ENCODE measurements at places on chromosomes 3 and 15.

- DNase-seq, result no peak
Measured at GRCh38 chr3:47586746-47587145, 8.1 kb upstream of the CSPG5 start.

DNA sequence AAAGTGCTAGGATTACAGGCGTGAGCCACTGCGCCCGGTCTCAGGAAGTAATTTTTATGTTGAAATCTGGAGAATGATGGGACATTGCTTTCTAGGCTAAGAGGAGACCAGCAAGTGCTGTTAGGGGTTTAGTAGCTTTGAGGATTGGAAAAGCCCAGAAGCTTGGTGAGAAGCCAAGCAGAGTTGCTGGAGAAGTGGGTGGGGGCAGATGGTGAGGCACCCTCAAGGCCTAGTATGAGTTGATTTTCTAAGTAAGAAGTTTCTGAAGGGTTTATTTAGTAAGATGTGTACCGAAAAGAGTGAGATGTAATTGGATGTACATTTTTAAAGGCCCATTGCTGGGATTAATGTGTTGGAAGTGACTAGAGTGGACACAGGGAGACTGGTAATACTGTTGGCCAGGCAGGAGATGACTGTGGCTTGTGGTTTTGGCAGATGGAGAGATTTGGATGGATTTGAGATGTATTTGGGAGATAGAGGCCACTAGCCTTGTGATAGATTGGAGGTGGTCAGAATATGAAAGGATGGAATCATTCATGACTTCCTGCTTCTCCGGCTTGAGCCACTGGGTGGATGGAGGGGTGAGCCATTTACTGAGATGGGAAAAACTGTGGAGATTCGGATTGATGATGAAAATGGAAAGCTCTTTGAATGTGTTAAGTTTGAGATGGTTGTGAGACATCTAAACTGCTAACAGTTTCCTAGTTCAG lies 2.3 kb downstream of the LRRC28 start:
- no peak for DNase-seq

DNA sequence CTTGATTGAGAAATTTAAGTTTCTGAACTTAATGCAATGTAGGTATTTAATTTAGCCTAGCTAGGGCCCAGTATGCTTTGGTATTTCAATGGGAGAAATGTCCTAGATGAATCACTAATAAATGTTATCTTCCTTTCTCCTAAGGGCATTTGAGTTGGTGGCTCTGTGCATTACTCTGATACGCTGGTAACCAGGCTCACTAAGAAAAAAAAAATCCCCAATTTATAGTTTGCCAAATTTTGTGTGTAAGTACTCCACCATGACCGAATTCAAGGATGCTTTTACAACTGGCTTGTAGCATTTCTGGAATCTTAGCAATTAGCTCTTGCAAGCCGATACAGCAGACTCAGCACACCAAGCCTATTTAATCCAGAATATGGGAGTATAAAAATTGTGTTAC lies 94.6 kb upstream of the LPP start:
- DNase-seq, result no peak

GRCh38 chr3:189941679-189942078 lies 179.0 kb downstream of the P3H2 start:
- DNase-seq, result peak; percentile 61

- no peak for DNase-seq
Measured at GRCh38 chr15:76626611-76627010, 278.5 kb downstream of the SCAPER start.

GRCh38 chr3:105862217-105862616 lies 6.6 kb downstream of the CBLB start:
- DNase-seq, result no peak

GRCh38 chr3:129197321-129197720 lies 13.6 kb upstream of the CNBP start:
- no peak for DNase-seq

- DNase-seq, result no peak
Measured at GRCh38 chr3:134260987-134261386, 10.3 kb upstream of the RYK start.

DNA sequence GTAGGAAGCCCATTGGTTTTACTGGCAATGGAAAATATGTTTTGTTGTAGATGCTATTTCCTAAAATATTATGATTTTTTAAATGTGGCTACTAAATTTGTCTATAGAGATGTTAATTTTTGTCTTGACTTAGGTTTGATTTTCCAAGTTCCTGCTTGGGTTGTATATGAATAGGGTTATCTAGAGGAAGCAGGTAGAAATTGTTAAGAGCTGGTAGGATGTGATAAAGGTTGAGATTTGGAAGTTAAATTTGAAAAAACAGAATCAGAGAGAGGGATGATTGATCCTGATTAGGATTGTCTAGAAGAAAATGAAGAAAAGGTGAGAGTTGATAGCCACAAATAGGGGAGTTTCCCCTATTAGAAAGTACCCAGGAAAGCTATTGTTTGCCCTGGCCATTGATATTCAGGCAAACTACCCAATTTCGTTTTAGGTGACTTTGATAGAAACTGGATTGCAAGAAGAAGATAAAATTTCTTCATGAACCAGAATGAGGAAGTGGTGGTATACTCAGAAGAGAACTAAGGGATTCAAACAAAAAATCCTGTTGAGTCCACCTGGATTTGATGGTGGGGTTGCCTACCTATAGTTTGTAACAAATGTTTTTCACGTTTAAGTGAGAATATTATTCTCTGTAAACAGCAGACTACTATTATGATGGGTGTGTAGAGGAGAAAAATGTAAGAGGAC lies 91.2 kb upstream of the PHLDB2 start:
- DNase-seq, result no peak

- no peak for DNase-seq
Measured at GRCh38 chr3:156642750-156643728, 31.4 kb upstream of the TIPARP start.

- no peak for DNase-seq
Measured at GRCh38 chr3:136979684-136980083, 21.9 kb downstream of the IL20RB start.

DNA sequence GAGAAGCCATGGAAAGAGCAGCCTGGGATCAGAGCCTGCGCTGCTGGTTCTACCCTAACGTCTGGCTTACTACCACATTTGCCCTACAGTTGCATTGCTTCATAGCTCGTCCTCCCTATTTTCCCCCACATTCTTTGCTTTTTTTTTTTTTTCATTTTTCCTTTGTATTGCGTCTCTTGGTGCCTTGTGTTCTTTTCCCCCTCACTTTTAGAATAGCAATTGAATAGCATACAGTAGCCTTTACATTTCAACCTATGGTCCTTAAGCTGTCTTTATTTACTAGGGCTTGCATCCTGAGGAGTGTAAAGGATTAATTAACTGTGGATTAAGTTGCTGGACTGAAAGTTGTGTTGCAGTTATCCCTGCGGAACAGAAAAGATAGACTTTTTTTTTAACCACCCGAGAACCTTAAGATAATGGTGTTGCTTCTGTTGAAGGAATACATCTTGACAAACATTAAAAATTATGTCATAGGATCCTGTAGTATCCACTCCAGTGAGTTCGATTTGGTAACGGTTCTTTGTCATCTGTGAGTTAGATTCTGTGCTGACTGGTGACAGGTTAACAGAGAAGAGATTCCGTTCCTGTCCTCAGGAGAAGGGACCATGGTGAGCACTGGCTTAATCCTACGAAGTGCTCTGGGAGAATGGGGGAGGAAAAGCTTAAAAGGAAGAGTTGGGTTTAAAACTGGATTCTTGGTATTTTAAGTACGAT lies 417.4 kb upstream of the NAALADL2 start:
- peak; percentile 62 for DNase-seq

GRCh38 chr3:83849106-83849730 lies 1109.6 kb upstream of the CADM2 start:
- no peak for DNase-seq

DNA sequence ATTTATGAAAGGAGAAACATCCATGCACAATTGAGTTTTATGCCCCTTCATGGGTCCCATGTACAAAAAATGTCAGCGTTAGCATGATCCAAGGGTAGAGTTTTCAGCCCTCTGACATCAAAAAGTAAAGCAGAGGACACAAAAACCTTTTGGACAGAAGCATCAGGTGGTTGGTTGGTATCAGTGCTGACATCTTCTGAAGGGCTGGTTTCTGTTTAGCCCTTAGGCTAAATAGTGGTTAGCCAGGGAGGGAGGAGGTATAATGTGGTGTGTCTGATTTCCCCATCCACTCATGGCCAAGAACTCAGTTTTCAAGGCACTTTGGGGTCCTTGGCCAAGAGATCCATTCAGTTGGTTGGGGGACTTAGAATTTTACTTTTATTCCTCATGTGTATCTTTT lies 16.5 kb downstream of the CCDC66 start:
- no peak for DNase-seq

- no peak for DNase-seq
Measured at GRCh38 chr3:71060536-71060935, 523.0 kb downstream of the FOXP1 start.

DNA sequence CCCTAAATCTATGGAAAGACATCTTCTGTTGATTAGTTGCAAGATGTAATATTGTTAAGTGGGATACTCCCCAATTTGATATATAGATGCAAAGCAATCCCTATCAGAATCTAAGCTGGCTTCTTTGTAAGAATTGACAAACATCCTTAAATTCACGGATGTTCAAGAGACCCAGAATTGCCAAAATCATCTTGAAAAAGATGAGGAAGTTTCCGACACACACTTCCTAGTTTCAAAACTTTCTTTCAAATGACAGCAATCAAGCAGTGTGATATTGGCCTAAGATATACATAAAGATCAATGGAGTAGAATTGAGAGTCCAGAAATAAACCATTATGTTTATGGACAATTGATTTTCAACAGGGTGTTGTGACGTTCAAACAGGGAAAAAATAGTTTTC lies 383.6 kb downstream of the LPP start:
- DNase-seq, result no peak

DNA sequence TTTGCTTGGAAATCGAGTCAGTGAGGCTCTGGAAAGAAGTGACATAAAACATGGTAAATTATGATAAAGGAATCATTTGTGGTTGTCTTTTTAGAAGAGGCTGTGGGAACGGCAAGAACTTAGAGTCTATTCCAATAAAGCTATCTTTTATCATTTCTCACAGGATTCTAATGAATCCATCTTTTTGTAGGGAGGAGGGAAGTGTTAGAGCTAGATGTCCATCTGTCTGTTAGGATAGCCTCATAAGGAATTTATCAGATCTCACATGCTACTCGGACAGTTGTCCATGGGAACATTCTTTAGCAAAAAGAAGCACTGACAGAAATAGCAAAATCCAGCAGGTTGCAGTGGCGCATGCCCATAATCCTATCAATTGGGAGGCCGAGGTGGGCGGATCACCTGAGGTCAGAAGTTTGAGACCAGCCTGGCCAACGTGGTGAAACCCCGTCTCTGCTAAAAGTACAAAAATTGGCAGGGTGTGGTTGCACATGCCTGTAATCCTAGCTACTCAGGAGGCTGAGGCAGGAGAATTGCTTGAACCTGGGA lies 37.0 kb downstream of the STARD9 start:
- no peak for DNase-seq
